ENCODE measurements at places on chromosomes 5 and 9.

GRCh38 chr5:150333400-150333799 is 24.1 kb upstream of the TCOF1 start:
- DNase-seq = no peak

GRCh38 chr5:147554261-147554817 is 44.5 kb upstream of the DPYSL3 start:
- no peak for DNase-seq

DNA sequence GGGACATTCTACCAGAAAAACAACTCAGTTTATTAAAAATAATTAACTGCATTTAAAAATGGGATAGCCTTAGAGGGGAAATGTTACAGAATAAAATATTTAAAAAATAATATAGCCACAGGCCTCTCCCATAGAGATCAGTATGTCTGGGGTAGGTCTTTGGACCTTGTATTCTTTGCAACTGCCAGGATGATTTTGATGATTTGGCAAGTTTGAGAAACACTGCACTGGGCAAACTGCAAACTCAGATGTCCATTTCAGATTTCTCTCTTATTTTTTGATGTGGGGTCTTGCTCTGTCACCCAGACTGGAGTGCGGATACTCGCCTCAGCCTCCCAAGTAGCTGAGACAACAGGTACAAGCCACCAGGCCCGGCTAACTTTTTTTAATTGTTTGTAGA is 24.9 kb upstream of the CCNO start:
- no peak for DNase-seq

- no peak for DNase-seq
Observed at GRCh38 chr5:58999804-59000203, 416.9 kb downstream of the RAB3C start.

GRCh38 chr9:84174486-84174885 is 166.1 kb downstream of the SLC28A3 start:
- DNase-seq = no peak

DNA sequence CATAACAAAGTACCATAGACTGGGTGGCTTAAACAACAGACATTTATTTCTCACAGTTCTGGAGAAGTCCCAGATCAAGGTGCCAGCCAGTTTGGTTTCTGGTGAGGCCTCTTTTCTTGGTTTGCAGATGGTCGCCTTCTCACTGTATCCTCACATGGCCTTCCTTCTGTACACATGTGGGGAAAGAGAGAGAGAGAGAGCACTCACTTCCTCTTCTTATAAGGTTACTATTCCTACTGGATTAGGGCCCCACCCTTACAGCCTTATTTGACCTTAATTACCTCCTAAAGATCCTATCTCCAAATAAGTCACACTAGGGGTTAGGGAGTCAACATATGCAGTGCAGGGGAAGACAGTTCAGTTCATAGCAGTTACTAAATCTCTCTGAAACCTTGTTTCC is 205.6 kb upstream of the GDNF start:
- DNase-seq = no peak

DNA sequence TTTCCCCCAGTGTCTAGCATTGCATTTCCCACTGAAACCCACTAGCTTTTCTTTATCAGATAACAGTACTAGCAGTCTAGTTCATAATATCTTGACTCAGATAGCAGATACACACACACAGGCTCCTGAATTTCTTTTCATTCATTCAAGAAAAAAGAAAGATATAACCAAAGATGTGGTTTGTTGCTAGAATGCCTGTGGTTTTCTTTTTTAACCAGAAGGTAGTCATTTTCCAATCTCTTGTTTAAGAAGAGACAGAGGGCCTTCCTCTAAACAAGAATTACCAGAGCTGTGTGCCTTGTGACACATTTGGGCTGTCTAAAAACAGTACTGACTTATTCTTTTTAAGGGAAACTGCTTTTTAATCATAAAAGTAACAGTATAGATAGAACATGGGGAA is 167.3 kb downstream of the PJA2 start:
- no peak for DNase-seq

DNA sequence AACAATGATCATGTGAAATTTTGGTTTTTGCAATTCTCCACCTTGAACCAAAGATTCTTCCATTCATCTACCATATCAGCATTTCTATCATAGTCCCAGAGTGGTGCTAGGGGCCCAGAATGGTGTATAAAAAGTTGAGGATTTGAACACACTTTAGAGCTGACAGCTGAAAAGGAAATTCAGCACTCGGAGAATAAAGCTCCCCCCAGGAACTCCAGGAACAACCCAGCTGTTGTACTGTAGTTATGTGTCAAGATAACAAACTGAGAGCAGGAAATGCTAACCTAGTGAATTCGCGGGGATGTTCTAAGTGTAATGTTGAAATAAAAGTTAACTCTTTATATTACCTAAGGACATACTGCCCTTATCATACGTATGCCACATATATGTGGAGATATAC is 216.7 kb downstream of the NFIB start:
- DNase-seq = no peak

DNA sequence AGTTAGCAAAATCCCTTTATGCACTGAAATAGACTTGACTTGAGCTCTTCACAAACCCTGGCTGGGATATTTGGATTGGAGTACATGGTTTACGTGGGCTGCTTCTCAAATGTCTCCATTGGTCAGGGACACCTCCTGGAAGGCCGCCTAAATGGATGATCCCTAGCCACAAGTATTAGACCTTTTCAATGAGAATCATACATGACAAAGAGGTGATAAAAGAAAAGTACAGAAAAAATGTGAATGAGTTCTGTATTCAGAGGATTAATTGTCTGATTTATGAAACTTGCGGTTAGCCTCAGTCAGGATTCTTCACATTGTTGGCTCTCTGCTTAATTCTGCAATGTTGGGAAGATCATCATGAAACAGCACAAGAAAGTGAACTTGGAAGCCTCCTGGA is 752.8 kb upstream of the ADAMTS16 start:
- no peak for DNase-seq

DNA sequence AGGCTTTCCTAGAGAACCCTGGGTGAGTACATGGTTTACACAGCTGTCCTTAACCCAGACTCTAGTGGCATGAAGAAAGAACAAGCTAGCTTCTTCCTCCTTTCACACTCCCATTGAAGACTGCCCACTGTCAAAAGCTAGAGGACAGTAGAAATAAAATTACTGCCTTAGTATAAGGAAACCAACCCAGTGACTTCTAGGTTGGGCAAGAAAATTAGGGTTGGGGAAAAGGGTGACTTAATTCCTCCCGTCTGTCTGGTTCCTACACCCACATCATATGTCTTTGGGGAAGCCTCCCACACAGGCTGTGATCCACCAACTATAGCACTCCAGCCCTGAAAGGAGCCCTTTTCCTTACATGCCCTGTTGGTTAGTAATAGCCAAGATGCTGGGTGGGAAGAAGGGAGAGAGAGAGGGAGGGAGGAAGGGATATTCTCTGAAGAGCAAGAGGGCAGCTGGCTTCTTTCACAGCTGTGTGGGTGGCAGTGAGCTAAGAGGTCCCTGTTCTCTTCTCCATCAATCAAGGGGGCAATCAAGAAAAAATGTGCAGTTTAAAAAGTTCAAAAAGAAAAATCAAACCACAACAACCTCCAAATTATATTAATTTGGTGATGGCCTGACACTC is 21.7 kb downstream of the HBEGF start:
- DNase-seq = no peak

DNA sequence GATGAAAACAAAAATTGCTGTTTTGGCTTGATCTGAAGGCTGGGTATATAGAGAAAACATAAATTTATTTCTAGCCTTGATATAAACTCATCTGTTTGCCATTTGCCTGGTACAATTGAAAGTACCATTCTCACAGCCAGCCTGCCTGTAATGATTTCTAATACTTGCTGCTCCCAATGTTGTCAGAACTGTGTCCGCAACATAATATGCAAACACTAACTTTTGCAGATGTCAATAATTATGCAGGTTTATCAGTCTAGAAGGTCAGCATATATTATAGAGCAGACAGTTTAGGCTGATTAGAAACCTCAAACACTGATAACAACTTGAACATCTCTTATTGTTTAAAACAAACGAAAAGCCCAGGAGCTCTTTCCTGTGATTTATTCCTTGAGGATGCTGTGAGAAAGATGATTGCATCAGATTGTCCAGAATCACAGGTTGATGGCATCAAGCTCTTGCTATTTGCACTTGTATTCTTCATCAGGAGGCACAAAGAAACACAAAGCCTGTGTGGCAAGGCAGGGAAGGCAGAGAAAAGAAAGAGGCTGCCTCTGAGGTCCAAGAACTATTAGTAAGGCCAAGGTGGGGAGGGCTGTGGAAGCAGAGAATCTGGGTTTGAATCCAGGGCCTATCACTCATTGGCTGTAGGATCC is 21.4 kb upstream of the HMHB1 start:
- DNase-seq = no peak

DNA sequence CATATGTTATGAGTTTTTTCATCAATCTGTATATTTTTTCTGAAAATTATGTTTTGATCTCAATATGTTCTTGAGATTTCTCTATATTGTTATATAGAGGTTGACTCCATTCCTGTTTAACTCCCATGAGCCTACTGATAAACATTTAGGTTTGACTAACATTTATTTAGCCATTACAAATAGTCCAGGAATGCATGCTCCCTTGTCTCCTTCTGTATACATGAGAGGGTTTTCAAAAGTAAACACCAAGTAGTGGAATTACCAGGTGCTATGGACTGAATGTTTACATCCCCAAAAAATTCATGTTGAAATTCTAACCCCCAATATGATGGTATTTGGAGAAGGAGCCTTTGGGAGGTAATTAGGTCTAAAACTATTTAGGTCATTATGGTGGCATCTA is 3.5 kb upstream of the OR5C1 start:
- DNase-seq = no peak

DNA sequence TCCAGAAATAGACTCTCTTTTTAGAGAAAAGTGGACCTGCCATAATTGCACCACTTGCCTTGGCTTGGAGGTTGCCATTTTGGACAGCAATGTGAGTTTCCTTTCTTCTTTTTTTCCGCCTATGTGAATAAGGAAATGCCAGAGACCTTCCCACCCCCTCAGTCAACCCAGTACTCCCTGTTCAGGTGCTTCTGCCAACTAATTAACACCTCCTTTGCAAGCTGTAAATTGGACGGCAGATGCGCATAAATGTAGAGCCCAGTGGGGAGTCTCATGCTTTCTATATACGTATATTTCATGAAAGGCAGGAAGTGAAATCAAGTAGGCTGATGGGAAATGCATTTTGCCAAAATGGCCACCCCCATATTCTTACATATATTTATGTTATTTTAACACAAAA is 269.8 kb upstream of the RFX3 start:
- DNase-seq = no peak

GRCh38 chr5:143374496-143375217 is 28.8 kb downstream of the NR3C1 start:
- no peak for DNase-seq

DNA sequence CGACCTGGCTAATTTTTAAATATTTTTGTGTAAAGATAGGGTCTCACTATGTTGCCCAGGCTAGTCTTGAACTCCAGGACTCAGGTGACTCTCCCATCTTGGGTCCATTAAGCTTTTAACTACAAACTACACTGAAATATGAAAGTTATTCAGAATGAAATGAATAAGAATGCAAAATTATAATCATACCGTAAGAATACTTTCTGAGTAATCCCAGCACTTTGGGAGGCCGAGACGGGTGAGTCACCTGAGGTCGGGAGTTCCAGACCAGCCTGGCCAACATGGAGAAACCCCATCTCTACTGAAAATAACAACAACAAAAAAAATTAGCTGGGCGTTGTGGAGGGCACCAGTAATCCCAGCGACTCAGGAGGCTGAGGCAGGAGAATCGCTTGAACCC is 1.1 kb upstream of the ORM1 start:
- no peak for DNase-seq

- no peak for DNase-seq
Observed at GRCh38 chr5:145941096-145941447, 4.7 kb downstream of the SH3RF2 start.

- DNase-seq = no peak
Observed at GRCh38 chr9:33429256-33429985, 18.0 kb downstream of the AQP3 start.

DNA sequence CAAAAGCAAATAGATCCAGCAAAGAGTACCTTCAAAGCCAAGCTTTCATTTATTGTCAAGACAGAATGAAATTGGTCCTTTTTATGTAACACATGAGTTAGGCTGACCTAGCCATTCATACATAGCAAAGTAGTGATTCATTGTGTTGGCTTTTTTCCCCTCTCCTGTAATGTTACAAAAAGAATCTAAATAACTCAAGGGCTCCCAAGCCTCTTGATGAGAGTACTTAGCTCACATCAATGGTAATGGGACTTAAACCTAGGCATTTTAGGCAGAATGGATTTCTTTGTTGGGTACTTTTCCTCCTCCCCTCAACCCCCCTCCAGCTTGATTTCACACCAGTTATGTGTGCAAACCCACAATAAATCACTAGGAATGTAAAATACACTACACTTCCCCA is 123.7 kb downstream of the EBF1 start:
- DNase-seq = no peak

- no peak for DNase-seq
Observed at GRCh38 chr5:67806654-67807438, 408.7 kb upstream of the PIK3R1 start.

DNA sequence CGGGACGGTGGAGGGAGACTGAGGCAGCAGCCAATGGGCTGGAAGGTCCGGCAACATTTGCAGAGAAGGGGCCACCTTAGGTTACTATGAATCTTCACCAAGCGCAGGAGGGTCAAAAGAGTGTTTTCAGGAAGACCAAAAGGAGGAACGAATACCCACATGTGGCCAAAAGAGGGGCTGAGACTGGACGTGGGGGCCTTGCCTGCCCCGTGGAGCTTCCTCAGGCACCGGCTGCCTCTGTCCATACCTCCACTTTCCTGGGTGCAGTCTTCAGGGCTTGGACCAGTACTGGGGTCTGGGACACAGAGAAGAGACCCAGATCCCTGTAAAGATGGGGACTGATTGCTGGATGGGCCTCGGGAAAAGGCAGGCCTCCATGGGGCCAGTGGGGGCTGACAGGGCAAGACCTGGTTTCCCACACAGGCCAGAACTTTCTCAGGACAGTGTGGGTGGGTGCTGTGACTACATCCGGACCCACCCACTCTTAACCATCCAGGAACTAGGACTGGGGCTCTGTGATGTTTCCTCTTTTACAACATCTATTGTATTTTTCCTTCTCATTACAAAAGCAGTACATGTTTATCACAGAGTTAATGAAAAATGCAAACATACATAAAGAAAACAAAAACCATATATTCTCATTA is 294.7 kb downstream of the ZSWIM6 start:
- DNase-seq = no peak

- no peak for DNase-seq
Observed at GRCh38 chr9:71929791-71930440, 18.5 kb downstream of the C9orf85 start.

- no peak for DNase-seq
Observed at GRCh38 chr5:175246242-175246888, 197.6 kb downstream of the DRD1 start.

GRCh38 chr5:118544887-118545449 is 443.4 kb downstream of the DTWD2 start:
- DNase-seq = no peak

GRCh38 chr5:173774271-173774761 is 113.8 kb upstream of the CPEB4 start:
- DNase-seq = no peak

All from stimulated activated CD4-positive, alpha-beta T cell treated with anti-CD3 and anti-CD28 coated beads, Interleukin-1b, Interleukin-23, amount 100 ng/mL, for 1 hour (primary cell).